Fibroblast of skin of left biceps (primary cell): ENCODE measurements at places on chromosomes 16 and 17.

GRCh38 chr17:77436058-77436442 is 295.3 kb downstream of the SEC14L1 start:
- peak; percentile 44 for DNase-seq

DNA sequence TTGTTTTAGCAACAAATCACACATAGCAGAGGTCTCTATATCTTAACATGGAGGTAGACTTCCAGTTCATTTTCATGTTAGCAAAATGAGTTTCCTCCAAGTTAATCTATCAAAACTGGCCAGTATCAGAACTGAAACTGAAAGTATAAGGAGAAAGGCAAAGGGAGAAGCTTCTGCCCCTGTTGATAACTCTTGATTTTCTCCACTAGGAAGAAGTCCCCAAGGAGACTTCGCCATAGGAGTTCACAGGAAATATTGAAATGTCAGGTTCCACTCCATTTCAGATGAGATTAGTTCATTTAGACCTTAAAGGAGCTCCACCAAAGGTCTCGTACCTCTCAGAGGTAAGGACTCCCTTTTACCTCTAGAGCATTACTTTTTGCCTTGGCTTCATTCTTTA is 1.2 kb upstream of the OGFOD3 start:
- no peak for DNase-seq

DNA sequence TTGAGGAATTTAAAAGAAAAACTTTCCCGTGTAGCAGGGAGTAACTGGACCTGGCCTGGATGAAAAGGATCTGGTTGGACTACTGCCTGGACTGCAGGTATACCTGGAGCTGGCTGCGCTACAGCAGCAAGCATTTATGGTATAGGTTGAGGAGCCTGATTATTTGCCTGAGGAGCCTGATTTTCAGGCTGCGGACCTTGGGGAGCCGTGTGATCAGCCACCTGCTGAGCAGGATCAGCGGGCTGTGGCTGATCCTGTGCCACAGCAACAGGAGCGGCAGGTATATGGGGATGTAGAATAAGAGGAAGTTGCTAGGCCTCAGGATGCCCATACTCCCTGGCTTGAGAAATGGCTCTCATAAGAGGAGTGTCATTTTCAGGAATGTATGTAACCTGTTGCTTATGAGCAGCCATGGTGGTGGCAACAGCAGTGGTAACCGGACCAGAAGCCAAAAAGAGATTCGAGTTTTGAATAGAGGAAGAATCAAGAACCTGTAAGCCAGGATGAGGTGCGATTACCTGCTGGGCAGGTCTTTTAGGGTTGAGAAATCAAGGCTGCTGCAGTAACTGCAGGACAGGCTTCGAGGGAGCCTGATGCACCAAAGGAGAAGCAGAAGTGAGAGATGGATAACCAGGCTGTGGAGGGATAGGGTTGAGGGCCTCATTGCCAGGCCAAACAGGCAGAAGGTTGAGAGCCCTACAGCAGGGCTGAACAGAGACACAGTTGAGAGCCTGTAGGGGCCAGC is 60.9 kb upstream of the ARL4D start:
- no peak for DNase-seq

DNA sequence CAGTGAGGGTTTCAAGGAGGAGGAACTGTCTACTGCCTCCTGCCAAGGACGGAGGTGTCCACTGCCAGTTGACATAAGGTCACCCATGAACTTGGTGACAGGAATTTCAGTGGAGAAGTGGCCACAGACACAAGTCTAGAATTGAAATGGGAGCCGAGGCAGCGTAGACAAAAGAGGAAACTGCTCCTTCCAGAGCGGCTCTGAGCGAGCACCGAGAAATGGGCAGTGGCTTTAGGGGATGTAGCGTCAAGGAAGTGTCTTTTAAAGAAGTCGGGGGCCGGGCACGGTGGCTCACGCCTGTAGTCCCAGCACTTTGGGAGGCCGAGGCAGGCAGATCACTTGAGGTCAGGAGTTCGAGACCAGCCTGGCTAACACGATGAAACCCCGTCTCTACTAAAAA is 3.1 kb upstream of the SERPINF1 start:
- DNase-seq: no peak

- DNase-seq: no peak
Observed at GRCh38 chr17:9644910-9645751, at the start of gene USP43. TSS of gene USP43 (plus strand) at chr17:9645517. CDS start at chr17:9645633, 116 bp downstream.

GRCh38 chr17:39393736-39394135 is 7.7 kb downstream of the FBXL20 start:
- DNase-seq: no peak

DNA sequence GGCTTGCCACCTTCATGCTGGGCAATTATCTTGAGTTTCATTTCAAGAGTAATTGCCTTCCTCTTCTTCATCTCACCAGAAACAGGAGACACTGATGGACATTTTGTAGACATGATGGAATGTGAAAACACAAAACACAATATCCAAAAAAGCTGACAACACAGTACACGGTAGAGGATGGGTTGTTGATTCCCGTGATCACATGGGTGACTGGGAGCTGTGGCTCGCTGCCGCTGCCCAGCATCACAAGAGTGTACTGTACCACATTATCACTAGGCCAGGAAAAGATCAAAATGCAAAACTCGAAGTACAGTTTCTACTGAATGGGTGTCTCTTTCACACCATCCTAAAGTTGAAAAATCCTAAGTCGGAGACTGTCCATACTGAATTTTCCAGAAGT is 7.4 kb downstream of the PTRH2 start:
- DNase-seq: no peak

- no peak for DNase-seq
Observed at GRCh38 chr17:79075446-79075750, 774 bp downstream of the ENGASE start.

DNA sequence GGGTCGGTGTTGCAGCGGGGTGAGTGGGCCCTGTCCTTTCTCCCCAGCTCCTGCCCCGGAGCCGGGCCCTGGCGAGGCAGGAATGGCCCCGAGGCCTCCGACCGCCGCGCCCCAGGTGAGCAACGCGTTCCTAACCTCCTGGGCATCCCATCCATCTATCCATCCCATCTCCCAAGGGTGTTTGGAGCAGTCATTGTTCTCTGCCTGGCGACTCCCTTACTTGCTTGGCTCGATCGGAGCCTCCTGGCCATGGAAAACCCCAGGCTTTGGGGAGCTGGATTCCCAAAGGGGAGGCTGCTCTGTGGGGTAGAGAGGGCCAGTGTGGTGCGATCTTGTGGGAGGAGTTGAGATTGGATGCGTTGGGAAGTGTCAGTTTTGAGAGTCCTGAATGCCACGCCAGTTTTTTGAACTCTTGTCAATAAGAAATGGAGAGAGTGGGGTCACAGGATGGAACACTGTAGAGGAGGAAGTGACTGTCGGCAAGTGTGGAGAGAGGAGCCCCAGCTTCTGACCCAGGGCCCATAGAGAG is 684 bp downstream of the ZFP90 start:
- DNase-seq: no peak

DNA sequence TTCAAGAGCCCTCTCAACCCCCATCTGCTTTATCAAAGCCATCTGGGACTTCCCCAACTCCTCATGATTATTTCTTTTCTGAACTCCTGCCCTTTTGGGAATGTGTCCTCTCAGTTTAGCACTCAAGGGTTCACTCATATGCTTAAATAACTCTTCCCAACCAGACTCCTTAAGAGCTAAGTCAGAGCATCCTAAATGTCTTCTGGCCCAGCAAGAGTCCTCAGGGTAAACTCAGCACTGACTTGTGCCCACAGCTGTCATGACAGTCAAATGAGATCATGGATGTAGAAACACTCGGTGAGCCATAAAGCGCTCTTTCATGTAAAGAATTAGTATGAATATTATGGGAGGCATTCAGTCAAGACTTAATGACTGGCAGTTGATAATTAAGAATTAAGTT is 85.9 kb downstream of the TEX14 start:
- DNase-seq: no peak

- DNase-seq: no peak
Observed at GRCh38 chr17:78450696-78451345, 72.4 kb downstream of the PGS1 start.

DNA sequence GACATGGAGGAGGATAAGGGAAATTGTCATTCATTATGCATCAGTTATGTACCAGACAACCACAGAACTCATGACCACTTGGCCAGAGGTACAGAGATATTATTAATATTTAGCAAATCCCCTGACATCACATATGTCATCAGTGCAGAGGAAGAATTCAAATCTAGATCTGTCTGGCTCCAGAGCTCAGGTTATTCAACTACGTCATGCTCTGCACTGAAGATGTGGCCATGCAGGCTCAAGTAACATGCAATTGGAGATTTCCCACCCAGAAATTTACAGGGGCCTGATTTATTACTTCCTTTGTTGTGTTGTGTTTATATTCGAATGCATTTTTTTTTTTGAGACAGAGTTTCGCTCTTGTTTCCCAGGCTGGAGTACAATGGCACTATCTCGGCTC is 224.3 kb downstream of the HS3ST4 start:
- no peak for DNase-seq

GRCh38 chr16:50202926-50203624 is 50.0 kb downstream of the TENT4B start:
- peak; percentile 93 for DNase-seq

GRCh38 chr17:67559381-67559966 is 158.3 kb upstream of the NOL11 start:
- no peak for DNase-seq
